ENCODE measurements at places on chromosomes 4 and X.

DNA sequence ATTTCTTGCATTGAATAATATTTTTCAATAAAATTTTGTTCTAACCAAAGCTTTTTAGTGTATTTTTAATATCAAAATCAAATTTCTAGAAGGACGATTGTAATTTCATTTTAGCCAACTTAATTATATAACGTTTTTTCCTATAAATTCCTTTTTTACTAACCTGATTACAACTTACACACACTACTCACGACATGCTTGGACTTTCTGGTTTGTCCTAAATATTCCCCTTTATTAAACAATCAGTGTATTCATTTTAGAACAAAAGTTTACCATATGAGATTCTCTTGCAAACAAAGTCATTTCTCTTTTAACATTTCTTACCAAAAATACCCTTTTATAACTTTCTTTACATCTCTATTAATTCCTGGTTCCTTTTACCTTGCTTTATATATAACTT is 173.7 kb downstream of the PWWP3B start:
- no peak for DNase-seq
- H3K27ac ChIP-seq: no peak overlapping the region
- H3K27me3 ChIP-seq: no peaks in the 10 kb centered on the region
- no peak overlapping the region for H3K4me3 ChIP-seq
- no peaks in the 10 kb centered on the region for H3K4me1 ChIP-seq

DNA sequence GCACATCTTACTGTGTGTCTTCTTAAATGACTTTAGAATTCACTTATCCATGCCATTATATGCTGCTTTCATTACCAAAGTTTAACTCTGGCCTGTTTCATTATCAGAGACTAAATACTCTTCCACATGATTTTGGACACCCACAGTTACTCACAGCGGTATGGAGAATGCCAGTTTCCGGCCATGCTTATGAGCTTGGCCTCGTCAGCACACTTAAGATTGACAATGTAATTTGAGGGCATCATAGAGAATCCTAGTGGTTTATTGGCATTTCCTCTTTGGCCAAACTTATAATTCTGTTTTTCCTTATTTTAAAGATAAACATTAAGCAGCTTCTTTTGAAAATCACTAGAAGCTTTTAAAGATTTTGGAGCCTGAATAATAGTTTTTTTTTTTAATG is 104.5 kb downstream of the IRF2 start:
- H3K27ac ChIP-seq: no peak overlapping the region
- no peak for DNase-seq
- H3K4me1 ChIP-seq: no peaks in the 10 kb centered on the region
- no peaks in the 10 kb centered on the region for H3K27me3 ChIP-seq

DNA sequence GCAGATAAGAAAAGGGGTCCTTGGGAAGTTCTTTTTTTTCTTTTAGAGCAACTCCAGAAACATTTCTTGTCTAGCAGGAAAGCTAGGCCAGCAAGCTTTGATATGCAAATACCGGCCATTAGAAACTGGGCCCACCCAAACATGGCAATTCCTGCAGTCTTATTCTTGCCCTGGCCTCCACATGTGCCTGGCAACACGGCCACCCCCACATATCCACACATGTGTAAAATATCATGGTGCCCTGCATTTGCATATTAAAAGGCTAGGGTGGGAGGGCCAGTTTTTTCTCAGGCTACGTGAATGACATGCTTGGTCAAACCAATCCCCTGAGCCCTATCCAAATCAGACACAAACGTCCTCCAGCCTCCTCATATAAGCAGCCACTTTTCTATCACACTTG is 171.7 kb upstream of the ZCCHC13 start:
- no peak overlapping the region for H3K27ac ChIP-seq
- peaks cover 10% of the 10 kb centered on the region for H3K36me3 ChIP-seq
- H3K4me3 ChIP-seq: no peak overlapping the region
- no peak for DNase-seq

- DNase-seq: no peak
- no peak overlapping the region for H3K4me3 ChIP-seq
- H3K27me3 ChIP-seq: peaks cover 22% of the 10 kb centered on the region
- no peaks in the 10 kb centered on the region for H3K36me3 ChIP-seq
Measured at GRCh38 chrX:130915302-130915701, 12.3 kb upstream of the ENOX2 start.

DNA sequence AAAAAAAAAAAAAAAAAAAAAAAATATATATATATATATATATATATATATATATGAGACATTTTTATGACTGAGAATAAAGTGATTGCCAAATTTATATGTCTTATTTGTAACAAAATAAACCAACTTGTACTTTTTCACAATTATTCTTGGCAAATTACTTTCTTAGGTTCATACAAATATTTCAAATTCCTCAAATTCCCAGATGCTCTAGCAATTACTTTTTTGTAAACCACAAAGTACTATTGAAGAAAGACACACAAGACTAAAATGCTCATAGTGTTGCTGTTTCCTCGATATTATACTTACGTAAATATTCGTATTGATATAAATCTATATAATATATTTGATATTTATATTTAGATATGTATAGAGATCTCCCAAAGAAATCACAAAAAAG is 390.0 kb downstream of the FAT4 start:
- H3K27me3 ChIP-seq: no peaks in the 10 kb centered on the region
- DNase-seq: no peak
- no peaks in the 10 kb centered on the region for H3K4me1 ChIP-seq

- H3K27ac ChIP-seq: no peak overlapping the region
- H3K4me1 ChIP-seq: no peaks in the 10 kb centered on the region
- H3K4me3 ChIP-seq: no peak overlapping the region
- H3K36me3 ChIP-seq: no peaks in the 10 kb centered on the region
- H3K27me3 ChIP-seq: no peaks in the 10 kb centered on the region
Measured at GRCh38 chr4:75101906-75102786, 169.2 kb downstream of the PARM1 start.

DNA sequence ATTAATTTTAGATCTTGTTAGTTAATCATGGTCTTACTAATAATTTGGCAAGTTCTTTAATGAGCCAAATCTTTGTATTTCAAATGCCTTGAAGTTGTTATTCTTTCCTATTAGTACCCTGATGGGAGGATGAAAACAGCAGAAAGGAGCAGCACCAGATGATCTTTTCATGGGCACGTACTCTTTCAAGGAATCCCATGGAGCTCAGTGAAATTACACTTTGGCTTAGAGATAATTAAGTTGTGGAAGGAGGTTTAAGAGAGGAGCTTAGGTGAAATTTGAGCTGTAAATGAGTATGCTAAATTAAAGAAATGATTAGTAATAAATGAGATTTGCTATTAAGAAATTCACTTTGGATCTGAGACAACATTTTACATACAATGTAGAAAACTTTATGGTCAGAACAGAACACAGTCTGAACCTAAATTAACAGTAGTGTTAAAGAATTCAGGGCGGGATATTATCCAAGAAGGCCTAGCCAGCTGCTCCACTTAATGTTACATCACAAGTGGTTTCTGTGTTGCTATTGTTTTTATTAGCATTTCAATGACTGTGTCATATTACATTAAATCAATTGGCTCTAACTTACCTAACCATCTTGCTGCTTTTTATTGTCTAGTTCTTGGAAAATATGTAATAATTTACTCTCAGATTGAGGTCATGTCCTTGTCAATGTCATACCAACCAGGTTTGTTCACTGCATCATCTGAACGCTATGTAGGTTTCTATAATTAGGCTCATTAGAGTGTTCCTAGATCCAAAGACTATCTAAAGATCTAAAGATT is 3.9 kb downstream of the MTHFD2L start:
- H3K27me3 ChIP-seq: no peaks in the 10 kb centered on the region
- peaks cover 22% of the 10 kb centered on the region for H3K4me1 ChIP-seq
- peak overlapping the region; percentile 15 for H3K27ac ChIP-seq
- H3K36me3 ChIP-seq: no peaks in the 10 kb centered on the region
- no peak for DNase-seq

DNA sequence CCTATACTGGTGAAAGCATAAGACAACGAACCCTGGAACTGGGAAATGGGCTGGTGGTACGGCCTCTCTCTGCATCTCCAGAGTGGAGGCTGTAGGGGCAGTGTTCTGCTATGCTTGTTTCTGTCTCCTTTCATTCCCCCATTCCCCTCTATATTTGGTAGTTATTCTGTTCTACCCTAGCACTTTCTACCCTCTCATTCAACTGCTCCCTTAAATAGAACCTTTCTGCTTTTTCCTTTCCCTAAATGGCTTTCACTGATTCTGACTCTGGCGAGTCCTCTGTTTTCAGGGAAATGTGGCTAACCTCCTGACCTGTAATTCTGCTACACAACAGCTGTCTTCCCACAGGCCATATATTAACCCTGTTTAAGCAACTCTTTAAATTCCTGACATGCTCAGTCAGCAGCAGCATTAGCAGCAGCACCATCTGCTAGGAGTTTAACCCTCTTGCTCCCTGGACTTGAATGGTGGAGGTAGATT is 94.2 kb downstream of the CXCL13 start:
- DNase-seq: no peak
- H3K36me3 ChIP-seq: no peaks in the 10 kb centered on the region
- H3K4me3 ChIP-seq: no peak overlapping the region

DNA sequence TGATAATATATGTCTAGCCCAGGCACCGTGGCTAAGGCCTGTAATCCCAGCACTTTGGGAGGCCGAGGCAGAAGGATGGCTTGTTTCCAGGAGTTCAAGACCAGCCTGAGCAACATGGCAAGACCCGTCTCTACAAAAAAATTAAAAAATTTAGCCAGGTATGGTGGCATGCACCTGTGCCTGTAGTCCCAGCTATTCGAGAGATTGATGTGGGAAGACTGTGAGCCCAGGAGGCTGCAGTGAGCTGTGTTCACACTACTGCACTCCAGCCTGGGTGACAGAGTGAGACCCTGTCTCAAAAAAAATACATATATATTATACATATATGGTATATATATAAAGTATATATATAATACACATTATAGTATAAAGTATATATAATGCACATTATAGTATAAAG is 162.0 kb upstream of the MAB21L2 start:
- no peaks in the 10 kb centered on the region for H3K36me3 ChIP-seq
- no peak overlapping the region for H3K27ac ChIP-seq
- no peak overlapping the region for H3K4me3 ChIP-seq
- no peaks in the 10 kb centered on the region for H3K4me1 ChIP-seq
- H3K27me3 ChIP-seq: no peaks in the 10 kb centered on the region
- no peak for DNase-seq

DNA sequence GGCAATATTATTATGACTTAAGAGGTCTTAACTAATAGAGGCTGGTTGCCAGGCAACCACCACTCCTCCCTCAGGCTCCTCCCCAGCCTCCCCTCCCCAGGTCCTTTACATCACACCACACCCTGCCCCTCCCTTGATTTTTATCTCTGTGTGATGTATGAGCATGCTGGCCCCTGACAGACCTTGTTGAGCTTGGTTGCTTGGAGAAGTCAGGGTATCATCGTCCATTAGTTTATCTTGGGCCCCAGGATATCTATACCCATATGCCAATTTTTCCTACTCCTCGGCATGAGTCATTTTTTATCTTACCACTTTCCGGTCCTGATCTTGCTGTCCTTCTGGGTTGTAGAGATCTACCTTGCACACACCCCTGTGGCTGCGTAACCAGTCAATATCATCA is 2.5 kb downstream of the AKAP4 start:
- no peak overlapping the region for H3K4me3 ChIP-seq
- no peaks in the 10 kb centered on the region for H3K4me1 ChIP-seq
- no peaks in the 10 kb centered on the region for H3K36me3 ChIP-seq
- no peak overlapping the region for H3K27ac ChIP-seq
- no peaks in the 10 kb centered on the region for H3K27me3 ChIP-seq

DNA sequence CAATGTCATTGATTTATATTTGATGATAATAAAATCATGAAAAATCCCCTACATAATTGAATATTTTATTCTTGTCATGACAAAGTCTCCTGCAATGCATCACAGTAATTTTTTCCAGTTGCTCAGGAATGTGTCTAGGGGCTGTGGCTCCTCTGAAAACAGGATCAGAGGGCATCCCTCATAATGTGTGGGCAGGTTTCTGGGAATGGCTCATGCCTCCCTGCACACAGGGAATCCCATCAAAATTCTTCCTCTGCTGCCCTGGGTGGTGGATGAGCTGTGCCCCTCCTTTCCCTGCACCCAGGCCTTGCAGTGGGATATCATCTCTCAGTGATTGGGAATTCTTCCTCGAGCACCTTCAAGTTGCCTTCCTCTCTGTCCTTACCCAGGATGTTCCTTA is 20.4 kb upstream of the PUDP start:
- no peaks in the 10 kb centered on the region for H3K36me3 ChIP-seq
- no peaks in the 10 kb centered on the region for H3K27me3 ChIP-seq
- no peak overlapping the region for H3K27ac ChIP-seq
- no peak for DNase-seq

GRCh38 chrX:39726771-39727170 is 371.0 kb downstream of the BCOR start:
- no peaks in the 10 kb centered on the region for H3K4me1 ChIP-seq
- peak; percentile 52 for DNase-seq
- no peaks in the 10 kb centered on the region for H3K36me3 ChIP-seq
- no peak overlapping the region for H3K4me3 ChIP-seq
- H3K27ac ChIP-seq: no peak overlapping the region

GRCh38 chrX:45716750-45717149 is 516.1 kb upstream of the DIPK2B start:
- H3K36me3 ChIP-seq: no peaks in the 10 kb centered on the region
- no peaks in the 10 kb centered on the region for H3K4me1 ChIP-seq
- H3K27ac ChIP-seq: no peak overlapping the region
- no peak overlapping the region for H3K4me3 ChIP-seq
- H3K27me3 ChIP-seq: no peaks in the 10 kb centered on the region

GRCh38 chr4:3124070-3124767 is 49.7 kb downstream of the HTT start:
- peaks cover 30% of the 10 kb centered on the region for H3K4me1 ChIP-seq
- H3K36me3 ChIP-seq: peaks cover 84% of the 10 kb centered on the region
- DNase-seq: no peak

DNA sequence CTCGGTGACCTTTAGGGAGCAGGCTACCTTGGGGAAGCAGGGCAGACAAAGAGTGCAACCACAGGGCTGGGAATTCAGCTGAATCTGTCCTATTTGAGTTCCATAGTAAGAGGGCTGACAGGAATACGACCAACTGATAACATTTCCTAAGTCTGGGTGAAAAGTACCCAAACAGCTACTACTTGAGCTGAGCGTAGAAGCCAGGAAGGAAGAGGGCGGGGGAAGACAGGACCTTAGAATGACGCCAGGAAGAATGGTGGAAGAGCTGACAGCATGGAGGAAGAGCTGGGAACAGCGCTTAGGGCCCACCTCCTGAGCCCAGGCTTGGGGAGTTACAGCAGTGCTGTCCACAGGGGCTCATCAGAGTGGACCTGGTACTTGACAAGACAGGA is 14.4 kb downstream of the MECP2 start:
- H3K27ac ChIP-seq: no peak overlapping the region
- no peaks in the 10 kb centered on the region for H3K27me3 ChIP-seq
- no peak overlapping the region for H3K4me3 ChIP-seq
- peaks cover 29% of the 10 kb centered on the region for H3K4me1 ChIP-seq

Measured in heart left ventricle (tissue), 16 donors.